ENCODE measurements at places on chromosomes 11 and 22.

- DNase-seq = no peak
These were observed 247.5 kb downstream of the GRIK4 start for GRCh38 chr11:120759046-120759445.

DNA sequence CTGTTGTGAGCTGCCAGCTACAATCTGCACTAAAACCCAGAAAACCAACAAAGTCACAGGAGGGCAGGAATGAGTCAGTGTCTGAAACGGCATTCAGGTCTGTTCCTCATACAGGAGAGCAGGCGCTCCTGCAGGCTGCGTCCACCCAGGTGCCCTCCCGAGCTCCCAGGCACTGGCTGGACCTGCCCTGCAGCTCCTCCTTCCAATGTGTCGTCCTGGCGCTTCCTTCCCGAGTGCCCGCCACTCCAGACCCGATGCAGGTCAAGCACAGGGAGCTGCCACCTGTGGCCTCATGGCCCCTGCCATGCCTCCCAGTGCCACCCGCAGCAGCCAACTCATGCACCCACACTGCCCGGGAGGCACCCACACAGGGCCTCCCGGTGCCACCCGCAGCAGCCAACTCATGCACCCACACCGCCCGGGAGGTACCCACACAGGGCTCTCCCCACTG is 12.0 kb downstream of the BRD1 start:
- no peak for DNase-seq

- DNase-seq = no peak
These were observed 107.7 kb downstream of the CEP164 start for GRCh38 chr11:117435326-117435725.

DNA sequence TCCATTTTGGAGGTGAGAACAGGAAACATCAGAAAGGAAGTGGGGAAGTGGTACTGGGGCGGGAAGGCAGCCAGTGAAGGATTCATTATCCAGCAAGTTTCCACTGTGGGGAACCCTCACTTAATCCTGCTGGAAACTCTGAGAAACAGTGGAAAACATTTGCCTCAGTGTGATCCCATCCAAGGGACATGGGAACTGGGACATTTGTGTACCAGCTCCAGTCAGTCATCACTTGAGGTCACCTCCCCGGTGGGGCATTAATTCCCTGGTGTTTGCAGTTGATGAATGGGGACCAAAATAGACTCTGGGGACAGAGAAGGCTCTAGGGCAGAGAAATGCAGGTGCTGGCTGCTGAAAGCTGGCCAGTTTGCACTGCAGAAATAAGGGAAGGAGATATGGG is 599.9 kb downstream of the BUD13 start:
- DNase-seq = no peak

DNA sequence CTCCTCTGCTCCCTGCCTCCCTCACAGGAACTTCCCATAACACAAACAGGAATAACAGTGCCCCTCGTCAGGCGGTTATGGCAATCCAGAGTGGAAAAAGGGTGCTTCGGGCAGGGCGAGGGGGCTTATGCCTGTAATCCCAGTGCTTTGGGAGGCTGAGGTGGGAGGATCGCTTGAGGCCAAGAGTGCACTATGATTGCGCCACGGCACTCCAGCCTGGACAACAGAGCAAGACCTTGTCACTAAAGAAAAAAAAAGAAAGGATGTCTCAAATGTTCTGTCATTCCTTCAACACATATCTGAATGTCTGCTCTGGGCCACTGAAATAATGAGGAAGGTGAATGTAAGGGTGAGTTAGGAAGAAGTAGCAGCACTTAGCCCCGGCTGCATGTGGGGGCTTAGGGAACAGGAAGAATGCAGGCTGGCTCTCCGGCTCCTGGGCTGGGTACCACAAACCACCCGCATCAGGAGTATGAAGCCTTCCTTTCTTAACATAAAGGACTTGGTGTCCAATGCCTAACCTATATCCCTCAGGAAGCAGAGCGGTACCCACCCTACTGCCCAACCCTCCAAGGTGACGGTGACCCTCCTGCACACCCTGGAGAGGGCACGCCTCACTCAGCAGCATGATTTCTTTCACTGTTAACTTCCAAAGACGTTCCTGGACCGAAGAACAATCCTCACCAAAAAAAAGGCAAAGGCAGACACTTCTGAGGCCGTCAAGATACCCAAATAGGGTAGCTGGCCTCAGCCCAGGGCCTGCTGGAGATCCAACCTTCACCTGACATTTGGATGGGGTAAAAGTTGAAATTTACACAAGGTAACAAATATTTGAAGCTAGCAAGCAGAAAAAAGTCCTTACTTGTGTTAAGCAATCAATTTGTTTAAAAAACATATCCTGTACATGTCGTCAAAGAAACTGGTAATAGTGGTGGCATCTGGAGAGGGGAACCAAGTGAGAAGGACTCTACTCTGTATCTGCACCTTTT is 3.8 kb downstream of the CPT1A start:
- no peak for DNase-seq

GRCh38 chr11:35734669-35735410 is 72.3 kb downstream of the TRIM44 start:
- DNase-seq = no peak

GRCh38 chr11:79139900-79140299 is 300.9 kb downstream of the TENM4 start:
- DNase-seq = no peak

- DNase-seq = no peak
These were observed 278.2 kb upstream of the CHORDC1 start for GRCh38 chr11:90500922-90501568.

DNA sequence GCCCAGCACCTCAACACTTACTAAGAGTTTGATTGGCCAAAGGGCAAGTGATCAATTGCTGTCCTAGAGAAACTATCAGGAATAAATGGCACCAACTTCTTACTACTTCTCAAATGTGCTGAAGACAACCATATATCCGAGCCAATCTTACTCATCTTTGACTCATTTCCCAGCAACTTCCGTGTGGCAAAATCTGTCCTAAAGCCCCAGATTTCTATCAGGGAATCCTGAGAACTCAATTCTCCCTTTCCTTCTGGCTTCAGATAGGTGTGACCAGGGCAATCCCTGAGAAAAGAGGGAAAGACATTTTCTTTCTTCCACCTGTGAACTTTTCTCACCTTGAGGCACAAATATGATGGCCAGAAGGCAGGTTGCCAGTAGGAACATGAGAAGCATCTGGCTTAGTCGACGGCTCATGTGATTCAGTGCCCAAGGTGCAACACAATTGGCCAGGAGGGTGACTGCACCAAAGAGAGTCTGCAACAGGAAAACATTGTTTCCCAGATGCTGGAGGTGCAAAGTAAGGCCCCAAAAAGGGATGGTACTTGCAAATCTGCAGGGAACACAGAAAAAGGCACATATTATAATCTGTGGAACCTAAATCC is 21.8 kb upstream of the SLC22A24 start:
- no peak for DNase-seq

- peak; percentile 7 for DNase-seq
These were observed 108.4 kb upstream of the ZC3H12C start for GRCh38 chr11:109984634-109985289.

GRCh38 chr22:44181033-44181911 is 547 bp downstream of the PARVG start:
- DNase-seq = peak; percentile 69

DNA sequence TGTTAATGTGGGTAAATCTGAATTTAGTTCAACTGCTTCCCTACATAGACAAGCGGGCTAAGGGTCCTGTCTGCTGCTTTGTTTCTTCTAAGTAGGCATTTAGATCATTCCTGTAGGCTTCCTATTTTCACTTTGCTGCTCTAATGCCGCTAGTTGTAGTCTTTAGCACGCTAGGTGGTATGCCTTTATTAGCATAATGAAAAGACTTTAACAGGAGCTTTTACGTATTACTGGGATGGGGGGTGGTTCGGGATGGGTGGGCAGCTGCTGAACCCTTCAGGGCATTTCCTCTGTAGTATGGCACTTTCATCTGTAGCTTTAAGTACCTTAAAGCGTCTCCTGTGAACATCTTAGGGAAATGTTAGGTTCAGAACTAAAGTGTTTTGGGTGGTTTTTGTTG is 85.3 kb downstream of the GGT1 start:
- no peak for DNase-seq
